ENCODE measurements at places on chromosomes 11 and 22.

GRCh38 chr11:86486261-86487030 is 111.8 kb downstream of the CCDC81 start:
- DNase-seq = no peak

- DNase-seq = no peak
These were observed 499.4 kb upstream of the API5 start for GRCh38 chr11:42812361-42812760.

DNA sequence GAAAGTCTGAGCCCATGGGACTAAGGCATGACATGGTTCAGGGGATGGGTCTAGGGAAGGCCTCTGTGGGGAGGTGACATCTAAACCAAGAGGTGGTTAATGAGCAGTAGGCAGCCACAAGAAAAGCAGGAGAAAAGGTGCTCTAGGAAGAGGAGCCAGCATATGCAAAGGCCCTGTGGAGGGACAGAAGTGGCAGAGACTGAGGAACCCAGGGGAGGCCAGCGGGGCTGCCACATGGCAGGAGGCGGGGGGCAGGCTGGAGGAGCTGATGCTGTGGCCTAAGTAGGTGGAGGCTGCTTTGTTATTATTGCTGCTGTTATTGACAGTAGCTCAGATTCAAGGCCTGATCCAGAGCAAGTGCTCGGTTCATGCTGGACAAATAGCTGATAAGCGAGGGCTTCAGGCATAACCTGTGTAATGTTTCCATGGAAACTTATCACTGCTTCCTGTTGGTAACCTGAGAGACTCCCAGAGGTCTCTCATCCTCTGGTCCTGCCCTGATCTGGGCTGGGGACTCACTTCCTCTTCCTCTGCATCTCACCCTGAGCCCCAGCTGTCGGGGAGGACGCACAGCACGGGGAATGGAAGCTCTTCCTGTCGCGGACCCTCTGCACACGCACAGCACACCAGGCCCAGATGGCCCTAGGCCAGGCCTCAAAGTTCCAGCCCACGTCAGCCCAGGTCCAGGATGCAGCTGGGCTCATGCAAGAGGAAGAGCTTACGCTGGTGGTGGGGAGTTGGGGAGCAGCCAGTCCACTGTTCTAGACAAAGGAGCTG is 75.2 kb upstream of the TP53I11 start:
- no peak for DNase-seq

GRCh38 chr22:28029201-28029948 is 110.3 kb upstream of the PITPNB start:
- no peak for DNase-seq

DNA sequence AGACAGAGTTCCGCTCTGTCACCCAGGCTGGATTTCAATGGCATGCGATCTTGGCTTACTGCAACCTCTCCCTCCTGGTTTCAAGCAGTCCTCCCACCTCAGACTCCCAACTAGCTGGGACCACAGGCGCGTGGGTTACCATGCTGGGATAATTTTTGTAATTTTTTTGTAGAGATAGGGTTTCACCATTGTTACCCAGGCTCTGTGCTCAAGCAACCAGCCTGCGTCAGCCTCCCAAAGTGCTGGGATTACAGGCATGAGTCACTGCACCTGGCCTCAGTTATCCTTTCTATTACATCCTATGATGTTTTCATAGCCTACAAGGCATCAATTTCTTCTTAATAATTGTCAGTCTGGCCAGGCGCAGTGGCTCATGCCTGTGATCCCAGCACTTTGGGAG is 36.5 kb downstream of the LRRC74B start:
- no peak for DNase-seq

DNA sequence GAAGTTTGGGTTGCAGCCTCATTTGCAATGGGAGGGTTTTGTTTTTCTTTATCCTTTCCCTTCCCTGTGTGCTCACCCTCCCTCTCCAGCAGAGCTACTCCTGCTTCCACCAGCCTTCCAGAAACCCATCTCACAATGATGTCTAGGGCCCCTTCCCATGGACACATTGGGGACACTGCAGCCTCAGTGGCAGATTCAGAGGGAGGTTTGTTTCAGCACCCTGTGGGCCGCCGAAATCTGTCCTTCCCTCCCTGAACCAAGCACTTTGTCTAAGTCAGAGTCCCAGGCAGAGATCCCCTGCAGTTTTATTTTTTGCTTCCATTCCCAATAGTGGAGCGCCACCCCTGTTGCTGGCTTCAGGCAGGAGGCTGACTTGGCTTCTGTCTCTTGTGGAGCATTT is 8.6 kb upstream of the SYNGR1 start:
- DNase-seq = no peak

DNA sequence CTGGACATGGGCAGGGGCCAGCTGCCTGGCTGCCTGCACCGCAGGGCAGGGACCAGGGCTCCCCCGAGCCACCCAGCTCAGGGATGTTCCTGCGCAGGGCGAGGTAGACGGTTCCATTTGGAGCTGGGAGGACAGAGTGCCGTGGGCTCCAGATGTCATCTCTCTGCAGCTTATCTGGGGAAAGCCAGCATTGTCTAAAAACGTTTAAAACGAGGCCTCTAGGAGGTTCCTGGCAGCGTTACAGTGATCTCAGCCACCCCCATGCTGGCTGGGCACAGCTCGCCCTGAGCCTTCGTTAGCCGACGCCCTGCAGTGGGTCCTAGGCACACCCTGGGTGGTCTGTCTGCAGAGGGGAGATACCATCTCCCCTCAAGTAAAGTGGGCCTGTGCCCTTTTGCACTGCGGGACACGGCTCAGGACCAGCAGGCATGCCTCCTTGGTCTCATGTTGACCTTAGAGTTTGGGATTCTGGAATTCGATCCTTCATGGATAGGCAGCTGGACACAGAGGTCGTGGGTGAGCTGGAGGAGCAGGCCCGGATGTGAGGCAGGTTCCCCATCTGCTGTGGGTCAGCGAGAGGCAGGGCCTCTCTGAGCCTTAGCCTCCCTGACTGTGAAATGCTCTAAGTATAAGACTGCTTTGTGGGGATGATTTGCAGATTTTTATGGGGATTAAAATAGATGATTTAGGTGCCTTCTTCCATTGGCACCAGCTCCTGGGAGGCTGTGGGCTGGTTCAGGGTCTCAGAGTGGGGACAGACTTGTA is 14.1 kb downstream of the SYNGR1 start:
- no peak for DNase-seq

DNA sequence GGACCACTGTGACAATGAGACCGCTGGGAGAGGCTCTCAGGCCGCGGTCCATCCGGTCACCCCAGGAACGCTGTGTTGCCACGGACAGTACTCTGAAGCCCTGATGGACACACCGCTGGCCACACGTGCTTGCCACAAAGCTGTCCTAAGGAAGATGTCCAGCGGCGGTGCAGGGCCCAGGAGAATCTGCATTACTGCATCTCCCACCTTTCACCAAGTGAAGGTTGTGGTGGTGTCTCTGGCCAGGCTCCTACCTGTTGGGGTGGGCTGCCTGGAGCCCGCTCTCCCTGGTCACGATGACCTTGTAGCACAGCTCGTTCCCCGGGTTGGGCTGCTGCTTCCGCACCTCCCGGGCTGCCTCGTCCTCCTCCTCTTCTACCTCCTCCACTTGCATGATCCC is 4.2 kb downstream of the TTLL12 start:
- no peak for DNase-seq

DNA sequence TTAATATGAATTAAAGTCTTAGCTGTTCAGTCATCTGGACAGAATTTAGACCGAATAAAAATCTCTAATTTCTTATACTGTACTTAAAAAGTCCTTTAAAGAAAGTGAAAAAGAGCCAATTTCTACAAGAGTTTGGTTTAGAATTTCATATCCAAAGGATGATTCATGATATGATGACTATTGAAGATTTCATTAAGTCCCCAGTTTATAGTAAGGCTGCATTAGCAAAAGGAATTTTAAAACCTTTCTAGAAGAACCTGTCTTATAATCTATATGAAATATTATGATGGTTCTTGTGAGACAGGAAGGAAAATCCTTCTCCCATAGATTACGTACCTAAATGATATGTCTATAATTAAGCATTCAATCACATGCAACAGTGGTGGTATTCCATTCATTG is 34.8 kb downstream of the TSG101 start:
- DNase-seq = no peak

- no peak for DNase-seq
These were observed 12.4 kb downstream of the PICK1 start for GRCh38 chr22:38069372-38070249.

DNA sequence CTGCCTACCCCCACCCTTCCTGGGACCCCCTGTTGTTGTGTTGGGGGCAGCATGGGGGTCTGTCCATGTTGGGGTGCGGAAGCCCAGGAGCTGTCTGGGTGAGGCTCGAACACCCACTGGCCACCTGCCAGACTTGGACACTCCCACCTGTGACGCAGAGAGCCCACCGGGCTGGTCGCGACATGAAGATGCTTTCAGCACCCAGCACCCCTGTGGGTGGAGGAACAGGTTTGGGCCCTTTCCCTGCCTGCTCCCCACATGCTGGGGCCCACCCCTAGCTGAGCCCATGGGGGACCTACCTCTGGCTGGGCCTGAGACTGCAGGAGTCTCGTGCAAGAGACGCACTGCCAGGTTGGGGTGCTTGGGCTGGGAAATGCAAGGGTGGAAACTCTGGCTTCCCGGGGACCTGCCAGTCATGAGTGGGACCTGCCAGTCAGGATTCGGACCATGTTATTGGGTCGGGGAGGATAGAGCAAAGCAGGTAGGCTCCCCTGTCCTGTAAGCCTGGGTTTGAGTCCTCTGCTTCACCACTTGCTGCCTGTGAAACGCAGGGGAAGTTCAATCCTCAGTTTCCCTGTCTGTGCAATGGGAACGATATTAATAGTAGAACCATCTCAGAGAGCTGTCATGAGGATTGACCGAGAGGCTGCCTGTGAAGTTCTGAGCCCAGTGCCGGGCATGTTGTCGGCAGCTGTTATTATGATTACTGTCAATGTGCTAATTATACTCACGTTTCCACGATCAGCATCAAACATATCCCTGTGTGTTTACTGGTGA is 24.1 kb downstream of the KIAA1671 start:
- no peak for DNase-seq

DNA sequence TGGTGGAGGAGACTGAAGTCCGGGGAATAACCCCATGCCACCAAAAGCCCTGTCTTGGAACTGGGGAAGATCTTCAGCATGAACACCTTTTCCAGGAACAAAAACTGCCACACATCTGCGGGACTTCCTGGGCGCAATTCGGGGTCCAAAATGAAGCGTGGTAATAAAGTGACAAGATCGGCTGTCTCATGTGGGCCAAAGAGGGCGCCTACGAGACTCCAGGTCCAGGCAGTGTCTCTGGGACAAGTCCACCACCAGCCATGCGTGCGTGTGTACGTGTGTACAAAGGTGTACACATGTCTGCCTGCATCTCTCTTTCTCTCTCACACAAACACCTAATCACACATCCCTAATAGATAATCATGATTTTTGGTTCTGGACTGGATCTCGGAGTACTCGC is 8.9 kb upstream of the MYBPC3 start:
- DNase-seq = no peak

- no peak for DNase-seq
These were observed 84.3 kb downstream of the ARL14EP start for GRCh38 chr11:30406978-30407762.

- DNase-seq = peak; percentile 40
These were observed 154.9 kb upstream of the NAV2 start for GRCh38 chr11:19557720-19558140.

DNA sequence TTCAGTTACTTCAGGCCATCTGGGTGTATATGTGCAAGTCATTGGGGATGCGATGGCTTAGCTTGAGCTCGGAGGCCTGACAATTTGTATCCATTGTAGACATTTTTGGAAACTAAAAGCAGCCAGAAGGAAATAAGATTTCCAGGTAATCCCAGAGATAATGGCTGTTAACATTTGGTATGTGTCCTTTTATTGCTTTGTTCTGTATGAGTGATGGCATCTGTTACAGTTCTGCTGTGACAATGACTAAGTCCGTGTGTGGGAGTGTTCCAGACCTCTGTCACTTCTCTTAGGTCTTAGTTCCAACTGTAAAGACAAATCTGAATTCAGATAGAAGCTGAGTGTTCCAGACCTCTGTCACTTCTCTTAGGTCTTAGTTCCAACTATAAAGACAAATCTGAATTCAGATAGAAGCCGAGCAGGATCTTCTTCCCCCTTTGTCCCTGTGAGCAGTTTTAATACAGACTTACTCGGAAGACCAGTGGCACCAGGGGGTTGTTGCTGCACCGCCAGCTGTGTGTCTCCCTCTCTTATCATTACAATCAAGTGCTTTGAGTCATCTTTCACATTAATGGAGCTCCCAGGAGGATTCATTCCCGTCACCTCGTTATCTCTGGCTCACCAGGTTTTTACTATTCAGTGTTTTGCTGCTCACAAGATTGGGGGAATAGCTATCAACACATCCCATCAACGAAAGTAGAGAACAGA is 190.9 kb upstream of the SORL1-AS1 start:
- DNase-seq = no peak

GRCh38 chr22:47148956-47149728 is 386.7 kb downstream of the TBC1D22A start:
- no peak for DNase-seq

DNA sequence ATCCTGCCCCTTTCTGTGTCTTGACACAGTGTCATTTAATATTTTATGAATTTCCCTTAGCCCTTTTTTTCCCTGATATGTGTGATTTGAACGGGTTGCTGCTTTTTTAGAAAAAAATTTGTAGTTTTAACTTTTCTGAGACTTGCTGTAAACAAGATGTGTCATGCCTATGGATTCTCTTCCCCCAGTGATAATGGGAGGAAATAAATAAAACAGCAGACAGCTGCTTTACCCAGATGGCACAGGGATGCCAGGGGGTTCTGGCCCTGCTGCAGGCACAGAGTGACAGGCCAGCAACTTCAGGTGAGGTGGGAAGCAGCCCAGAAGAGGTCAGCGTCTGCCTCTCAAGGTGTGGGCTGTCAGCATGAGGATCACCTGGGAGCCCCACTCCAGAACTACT is 266.9 kb downstream of the KIRREL3 start:
- DNase-seq = no peak

DNA sequence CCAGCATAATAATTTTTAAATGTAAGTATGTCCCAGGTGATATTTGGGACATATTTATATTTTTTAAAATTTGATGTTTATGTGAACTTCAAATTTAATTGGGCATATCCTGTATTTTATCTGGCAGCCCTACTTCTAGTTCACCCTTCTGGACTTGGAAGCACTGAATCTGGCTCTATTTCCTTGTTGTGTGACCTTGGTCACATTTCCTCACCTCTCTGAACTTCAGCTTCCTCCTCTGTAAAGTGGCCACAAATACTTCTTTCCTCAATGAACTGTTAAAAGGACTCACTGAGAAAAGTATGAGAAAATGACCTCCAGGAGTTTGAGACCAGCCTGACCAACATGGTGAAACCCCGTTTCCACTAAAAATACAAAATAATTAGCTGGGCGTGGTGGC is 8.1 kb upstream of the RNF185 start:
- DNase-seq = no peak

- no peak for DNase-seq
These were observed 7.1 kb upstream of the ENDOD1 start for GRCh38 chr11:95082576-95083001.

- DNase-seq = no peak
These were observed 431 bp downstream of the SLC37A2 start for GRCh38 chr11:125063429-125064043.

Measured in stimulated activated CD8-positive, alpha-beta memory T cell treated with anti-CD3 and anti-CD28 coated beads, Interleukin-7, amount 100 ng/mL, for 48 hours (primary cell).